ENCODE measurements at places on chromosomes 4 and X.

GRCh38 chr4:187782286-187782824, 213.2 kb upstream of the ZFP42 start:
- DNase-seq, result no peak

GRCh38 chrX:107646735-107647134, 18.4 kb downstream of the PRPS1 start:
- DNase-seq, result no peak

DNA sequence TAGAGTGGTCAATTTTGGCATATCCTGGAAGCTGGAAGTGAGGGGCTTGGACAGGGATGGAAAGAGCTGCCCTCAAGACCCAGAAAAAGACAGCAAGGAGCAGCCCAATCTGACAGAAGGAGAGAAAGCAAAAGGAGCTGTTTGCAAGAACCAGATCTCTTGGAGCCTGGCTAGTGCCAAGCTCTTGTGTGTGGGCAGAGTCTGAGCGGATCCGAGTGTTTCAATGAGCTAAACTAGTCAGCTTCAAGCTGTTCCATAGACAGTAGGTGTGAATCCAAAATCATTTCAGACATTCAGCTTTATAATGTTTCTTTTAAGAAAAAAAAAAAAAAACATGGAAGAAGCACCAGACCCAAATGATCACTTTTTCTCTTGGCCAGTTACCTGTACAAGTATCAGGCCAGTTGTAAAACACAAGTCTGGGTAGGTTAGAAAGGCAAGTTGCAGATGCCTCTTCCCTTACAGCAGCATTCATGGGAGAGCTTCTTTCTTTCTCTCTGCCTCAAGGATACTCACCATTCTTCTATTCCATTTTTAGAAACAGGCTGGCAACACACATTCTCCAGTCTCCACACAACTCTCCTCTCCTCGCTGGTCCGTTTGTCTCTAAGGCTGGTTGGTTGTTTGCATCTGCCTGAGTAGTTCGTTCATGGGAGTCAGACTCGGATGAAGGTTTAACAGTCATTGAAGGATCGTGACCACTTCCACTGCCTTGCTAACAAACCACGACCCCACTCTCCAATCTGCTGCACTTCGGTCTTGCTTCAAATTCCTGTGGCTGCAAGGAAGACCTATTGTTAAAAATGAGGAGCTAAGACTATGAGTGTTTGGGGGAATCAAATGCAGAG, 105.2 kb upstream of the GATB start:
- DNase-seq, result no peak

- DNase-seq, result no peak
Measured at GRCh38 chrX:148609515-148610327, 109.3 kb downstream of the AFF2 start.

DNA sequence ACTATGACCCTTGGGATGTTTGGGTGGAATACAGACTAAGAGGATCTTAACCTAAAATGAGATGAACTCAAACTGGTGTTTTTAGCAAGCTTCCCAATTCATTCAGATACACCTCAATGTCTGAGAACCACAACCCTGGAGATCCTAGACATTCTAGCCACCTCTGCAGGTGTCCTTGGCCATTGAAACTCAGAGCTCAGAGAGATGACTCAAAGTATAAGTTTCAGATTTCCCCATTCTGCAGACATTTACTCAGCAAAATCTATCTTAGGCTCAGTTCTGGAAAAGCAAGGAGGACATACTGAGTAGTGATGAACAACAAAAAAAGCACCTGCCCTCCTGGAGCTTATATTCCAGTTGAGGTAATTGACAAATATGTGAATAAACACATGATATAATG, 47.8 kb downstream of the COMMD8 start:
- no peak for DNase-seq
